ENCODE measurements at places on chromosomes 12 and 14.

DNA sequence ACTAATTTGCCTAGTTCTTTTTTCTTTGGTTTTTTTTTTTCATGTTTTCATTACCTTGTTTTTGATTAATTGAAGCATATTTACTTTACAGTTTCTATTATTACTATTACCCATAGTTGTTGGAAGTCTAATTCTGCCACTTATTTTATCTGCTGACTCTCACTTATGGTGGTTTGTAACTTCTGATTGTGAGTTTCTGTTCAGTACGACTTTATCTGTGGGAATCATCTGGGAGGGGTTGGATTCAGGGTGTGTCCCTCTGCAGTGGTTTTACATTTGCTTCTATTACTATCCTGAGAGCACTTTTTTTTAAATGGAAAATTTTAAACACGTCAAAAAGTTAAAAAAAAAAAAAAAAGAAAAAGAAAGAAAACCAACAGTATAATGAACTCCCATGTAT is 26.4 kb upstream of the SOS2 start:
- no peak for DNase-seq

GRCh38 chr14:88470542-88471440 is 84.0 kb downstream of the PTPN21 start:
- no peak for DNase-seq

- DNase-seq = no peak
Observed at GRCh38 chr14:32697114-32697513, 241.6 kb upstream of the NPAS3 start.

GRCh38 chr14:53151523-53152183 is 1.5 kb downstream of the DDHD1 start:
- peak; percentile 54 for DNase-seq

GRCh38 chr12:67701121-67701520 is 52.6 kb downstream of the DYRK2 start:
- no peak for DNase-seq

All from activated CD4-positive, alpha-beta T cell treated with anti-CD3 and anti-CD28 coated beads, Interleukin-2, amount 50 U/mL, for 16 hours (primary cell).